ENCODE measurements at places on chromosomes 5 and 9.

GRCh38 chr5:14171621-14172020 is 28.5 kb downstream of the TRIO start:
- peak; percentile 52 for DNase-seq

GRCh38 chr9:38263532-38263931 is 129.0 kb upstream of the ALDH1B1 start:
- DNase-seq, result peak; percentile 36

DNA sequence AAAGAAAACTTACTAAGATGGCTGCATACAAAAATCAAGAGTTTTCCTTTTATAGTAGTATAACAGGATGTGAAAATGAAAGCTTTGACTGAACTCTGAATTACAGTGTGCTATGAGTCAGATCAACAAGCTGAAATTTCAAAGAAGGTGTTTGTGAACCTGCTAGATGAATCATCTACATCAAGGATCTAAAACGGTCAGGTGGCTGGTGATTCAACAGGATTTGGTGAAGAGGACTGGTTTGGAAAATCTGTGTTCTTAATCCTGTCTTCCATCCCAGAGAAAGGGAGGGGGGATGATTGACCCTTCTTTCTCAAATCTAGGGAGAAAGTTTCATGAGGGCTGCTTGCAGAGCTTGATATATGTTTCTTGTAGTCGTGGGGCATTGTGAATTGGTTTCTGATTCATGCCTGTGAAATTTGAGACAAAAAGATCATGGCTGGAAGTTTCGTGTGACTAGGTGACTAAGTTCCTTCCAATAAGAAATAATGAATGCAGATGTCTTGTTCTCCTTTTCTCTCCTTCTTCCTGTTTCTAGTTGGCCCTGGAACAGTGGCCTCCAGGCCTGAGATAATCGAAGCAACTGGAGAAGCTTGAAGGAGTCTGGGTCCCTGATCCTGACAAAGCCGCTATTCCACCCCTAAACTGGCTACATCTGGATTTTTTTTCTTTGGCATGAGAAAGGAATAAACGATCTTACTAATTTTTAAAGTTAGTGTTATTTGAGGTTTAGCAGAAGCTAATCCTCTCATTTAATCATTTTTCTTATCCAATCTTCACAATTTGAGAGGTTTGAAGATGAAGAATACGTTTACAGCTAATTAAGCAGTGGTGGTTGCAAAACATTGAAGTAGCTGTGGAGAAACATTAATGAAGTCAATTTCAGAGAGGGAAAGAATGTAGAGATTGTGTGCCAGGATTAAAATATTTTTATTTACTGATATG is 67.2 kb downstream of the MRPS30 start:
- peak; percentile 36 for DNase-seq

DNA sequence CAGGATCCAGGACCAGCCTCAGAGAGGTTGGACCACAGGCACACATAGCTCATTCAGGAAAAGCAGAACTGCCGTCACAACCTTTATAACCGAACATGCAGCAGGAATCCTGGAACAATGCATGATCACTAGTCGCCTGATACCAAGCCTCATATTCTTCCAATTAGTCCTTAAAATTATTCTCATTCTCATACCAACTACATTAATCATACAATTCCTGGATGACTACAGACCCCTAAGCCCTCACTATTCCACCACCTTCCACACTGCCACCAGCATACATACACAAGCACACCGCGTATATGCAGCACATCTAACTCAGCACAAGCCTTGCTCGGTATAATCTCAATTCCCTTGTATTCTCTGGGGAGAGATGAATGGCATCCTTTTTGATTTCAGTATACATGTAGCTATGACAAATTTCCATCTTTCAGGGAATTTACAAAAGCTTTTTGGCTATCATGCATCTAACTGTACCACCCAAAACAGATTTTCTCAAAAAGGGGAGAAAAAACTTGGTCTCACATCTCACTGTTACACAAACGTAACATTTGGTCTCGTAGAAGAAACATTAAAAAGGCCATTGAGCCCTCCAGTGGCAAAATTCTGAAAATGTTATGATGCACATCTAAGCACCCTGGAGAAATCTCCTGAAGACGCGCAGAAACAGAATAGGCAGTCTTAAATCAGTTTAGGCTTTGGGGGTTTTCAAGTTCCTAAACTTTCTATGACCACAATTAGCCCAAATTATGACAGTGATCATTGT is 46.2 kb downstream of the MCTP1 start:
- DNase-seq, result peak; percentile 55

DNA sequence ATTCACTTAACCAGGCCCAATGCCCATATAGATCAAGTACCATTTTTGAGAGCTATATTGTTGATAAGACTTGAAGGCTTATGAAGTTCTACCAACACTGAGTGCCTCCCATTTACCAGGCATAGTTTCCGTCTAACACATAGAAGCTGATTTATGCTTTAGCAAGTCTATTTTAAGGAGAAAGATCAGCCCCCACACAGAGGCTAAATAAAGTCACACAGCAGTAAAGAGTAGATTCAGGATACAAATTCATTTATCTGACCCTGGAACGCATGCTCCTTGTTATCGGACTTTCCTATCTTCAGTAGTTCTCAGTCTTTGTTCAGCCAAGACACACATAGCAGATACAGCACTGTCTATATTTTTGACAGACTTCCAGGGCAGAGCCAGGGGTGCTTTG is 34.2 kb downstream of the DMGDH start:
- no peak for DNase-seq

GRCh38 chr9:90909225-90909624 is 107.6 kb downstream of the SYK start:
- peak; percentile 32 for DNase-seq

DNA sequence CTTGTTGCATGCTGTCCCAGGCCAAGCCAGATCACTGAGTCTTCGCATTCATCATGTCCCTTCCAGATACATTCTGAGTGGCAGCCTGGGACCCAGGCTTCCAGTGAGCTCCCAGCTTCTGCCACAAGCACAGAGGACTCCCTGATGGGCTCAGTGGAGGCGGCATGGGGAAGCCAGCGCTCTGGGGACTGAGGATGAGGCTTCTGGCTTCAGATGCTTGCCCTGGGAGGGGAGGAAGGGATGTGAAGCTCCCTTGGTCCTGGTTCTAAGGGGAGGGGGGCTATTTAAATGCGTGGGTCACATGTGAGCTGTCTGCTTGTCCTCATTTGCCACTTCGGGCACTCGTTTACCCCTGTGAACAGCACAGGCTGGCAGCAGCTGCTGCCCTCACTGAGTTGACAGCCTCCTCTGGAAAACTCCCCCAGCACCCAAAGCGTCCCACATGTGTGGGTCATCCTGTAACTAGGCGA is 174.0 kb downstream of the NR3C1 start:
- peak; percentile 67 for DNase-seq

DNA sequence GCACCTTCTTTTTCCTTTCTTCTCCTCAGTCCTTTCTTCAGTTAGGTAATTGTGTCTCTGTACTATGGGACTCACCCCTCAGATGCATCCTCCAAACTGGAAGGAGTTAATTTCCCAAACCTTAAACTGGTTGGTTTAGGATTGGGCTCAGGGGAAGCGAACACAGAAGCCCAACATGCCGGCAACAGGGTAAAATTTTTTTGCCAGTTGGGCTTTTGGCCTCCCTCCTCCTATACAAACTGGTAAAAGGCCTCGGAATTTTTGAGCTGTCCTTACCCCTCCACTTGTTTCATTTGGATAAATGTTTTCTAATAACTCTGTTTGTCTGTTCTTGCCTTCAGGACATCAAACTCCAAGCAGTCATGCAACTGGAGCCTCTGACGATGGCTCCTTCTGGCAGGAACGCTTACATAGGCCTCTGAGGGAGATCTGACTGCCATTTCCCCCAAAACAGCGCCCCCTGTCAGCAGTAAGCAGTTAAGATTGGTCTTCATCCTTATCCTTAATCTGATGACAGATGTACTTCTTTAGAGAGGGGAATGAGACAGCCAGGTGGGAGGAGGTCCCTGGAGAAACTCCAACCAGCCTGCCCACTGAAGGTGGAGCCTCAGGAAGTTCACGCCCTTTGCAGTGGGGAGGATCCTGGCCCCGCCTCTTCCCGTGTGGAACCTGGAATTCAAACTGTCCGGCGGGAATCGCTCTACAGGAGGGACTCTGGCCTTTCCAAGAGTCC is 57.8 kb upstream of the SPINK5 start:
- DNase-seq, result peak; percentile 31

DNA sequence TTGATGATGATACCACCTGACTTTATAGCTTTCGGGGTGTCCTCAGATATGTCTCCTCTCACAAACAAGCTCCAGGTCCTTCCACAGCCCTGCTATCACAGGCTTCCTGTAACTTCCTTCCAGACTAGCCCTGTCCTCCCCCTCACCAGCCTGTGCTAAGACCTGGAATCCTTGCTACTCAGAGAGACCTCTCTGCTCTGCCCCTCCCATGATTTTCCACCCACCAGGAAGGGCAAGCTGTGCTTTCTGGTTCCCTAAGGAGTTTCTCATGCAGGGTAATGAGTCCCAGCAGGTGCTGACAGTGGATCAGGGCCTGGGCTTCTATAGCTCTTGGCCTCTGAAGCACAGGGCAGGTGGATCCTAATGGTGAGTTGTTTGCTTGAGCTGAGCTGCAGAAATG is 86.9 kb downstream of the AOPEP start:
- no peak for DNase-seq

- peak; percentile 98 for DNase-seq
Measured at GRCh38 chr5:1594357-1595106, 70.8 kb upstream of the LPCAT1 start.

DNA sequence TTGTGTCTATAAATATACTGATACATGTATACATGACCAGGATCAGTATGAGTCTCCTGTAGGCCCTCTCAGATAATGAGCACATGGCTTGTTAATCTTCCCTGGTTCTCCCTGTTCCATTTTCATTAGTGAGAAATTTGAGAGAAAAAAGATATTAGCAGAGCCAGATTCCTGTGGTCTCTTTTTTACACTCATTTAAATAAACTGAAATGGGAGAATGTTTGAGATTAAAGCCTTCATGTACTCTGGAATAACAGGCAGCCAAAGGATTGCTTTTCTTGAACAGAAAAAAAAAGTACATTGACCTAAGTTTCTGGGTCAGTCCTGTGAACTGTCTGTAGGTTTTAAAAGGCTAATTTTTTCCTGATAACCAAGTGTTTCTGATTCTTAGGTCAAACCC is 44.2 kb downstream of the PWWP2A start:
- DNase-seq, result no peak

- DNase-seq, result peak; percentile 81
Measured at GRCh38 chr5:73792687-73793320, 166.8 kb downstream of the ARHGEF28 start.

- DNase-seq, result peak; percentile 84
Measured at GRCh38 chr9:136242918-136243525, 2.6 kb downstream of the QSOX2 start.

GRCh38 chr5:148912714-148913398 is 86.4 kb downstream of the ADRB2 start:
- DNase-seq, result no peak

DNA sequence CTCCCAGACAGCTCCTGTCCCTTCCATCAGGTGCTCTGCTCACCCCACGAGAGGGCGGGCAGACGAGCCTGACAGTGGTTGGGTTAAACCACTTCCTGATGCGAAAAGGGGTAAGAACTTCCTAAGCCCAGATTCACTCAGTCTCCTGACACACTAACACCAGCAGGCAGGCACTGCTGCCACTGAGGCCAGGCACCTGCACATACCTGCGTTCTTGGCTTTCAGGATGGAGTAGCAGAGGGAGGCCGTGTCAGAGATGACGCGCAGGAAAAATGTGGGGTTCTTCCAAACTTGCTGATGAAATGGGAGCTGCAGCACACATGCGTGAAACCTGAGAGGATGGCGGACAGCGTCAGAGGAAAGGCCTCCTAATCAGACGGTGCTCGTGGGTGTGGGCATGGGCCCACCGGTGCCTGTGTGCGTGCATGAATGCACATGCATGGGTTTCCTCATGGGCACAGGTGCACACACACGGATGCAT is 29.9 kb downstream of the SLC6A18 start:
- DNase-seq, result no peak

DNA sequence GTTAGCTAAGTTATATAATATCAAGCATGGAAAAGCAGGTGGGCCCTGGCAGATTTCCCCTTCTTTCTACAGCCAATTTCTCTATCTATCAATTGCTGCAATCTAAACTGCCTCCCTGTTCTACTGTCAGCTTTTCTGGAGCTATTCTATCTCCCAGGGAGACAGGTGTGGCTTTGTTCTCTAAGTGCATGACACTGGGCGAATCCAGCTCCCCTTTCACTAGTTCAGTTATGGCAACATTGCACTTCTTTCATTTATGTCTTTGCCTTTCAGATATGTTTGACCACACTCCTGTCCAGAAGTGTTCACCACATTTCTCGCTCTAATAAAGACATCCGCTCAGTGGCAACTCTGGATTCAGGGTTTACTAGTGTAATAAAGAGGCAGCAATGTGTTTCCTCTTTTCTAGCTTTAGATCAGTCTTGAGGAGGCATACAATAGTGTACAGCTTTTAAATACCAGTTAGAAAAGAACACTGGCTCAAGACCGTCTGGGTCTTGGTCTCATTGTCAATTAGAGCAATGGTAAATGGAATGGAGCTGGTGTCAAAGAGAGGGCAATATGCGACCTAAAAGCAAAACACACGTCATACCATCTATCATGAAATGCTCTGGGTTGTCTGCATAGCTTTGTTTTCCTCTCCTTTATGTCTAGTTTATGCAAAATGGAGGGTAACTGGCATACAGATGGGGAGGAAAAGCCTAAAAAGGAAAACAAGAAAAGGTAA is 197.0 kb downstream of the SLF1 start:
- DNase-seq, result no peak

DNA sequence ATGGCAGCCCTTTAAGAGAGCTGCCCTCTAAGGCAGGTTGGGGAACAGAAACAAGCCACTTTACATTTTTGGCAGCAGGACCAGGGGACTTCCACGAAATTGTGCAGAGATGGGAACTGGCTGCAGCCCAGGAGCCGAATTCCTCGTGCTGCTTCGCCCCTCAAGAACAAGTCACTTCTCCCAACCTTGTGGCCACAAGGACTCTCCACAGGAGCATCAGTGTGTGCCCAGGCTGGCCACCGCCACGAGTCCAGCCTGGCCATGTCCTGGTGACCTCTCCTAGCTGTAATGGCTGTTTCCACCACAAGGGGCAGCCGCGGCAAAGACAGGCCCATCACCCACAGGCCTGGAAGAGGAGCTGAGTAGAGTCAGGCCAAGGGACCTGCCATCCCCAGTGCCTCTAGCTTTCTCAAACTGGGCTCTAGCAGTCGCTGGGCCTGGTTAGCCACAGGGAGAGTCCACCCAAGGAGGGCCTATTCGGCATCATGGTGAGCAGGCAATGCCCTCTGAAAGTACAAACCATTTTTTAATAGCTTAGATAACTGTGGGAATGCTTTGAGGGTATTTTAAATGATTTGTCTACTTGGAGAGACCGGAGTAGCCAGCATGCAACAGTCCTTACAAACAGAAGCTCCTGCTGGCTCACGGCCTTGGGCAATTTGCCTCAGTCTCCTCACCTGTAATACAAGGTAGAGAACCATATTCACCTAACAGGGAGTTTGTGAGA is 129.0 kb downstream of the COL23A1 start:
- peak; percentile 66 for DNase-seq

- no peak for DNase-seq
Measured at GRCh38 chr9:77092536-77092935, 73.1 kb downstream of the FOXB2 start.
